ENCODE measurements at places on chromosomes 12 and 14.

DNA sequence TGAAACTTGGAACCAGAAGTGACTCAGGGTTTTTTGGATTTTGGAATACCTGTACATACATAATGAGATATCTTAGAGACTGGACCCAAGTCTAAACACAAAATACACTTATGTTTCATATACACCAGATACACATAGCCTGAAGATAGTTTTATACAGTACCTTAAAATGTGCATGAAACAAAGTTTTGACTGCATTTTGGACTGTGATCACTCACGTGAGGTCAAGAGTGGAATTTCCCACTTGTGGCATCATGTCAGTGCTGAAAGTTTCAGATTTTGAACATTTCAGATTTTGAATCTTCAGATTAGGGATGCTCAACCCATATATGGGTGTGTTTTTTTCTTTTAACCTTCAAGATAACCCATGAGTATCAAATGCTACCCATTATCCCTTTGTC is 6.6 kb downstream of the SBNO1 start:
- H3K36me3 ChIP-seq = no peaks in the 10 kb centered on the region
- DNase-seq = no peak
- no peak overlapping the region for H3K27ac ChIP-seq
- H3K27me3 ChIP-seq = no peaks in the 10 kb centered on the region
- no peak overlapping the region for H3K4me3 ChIP-seq

DNA sequence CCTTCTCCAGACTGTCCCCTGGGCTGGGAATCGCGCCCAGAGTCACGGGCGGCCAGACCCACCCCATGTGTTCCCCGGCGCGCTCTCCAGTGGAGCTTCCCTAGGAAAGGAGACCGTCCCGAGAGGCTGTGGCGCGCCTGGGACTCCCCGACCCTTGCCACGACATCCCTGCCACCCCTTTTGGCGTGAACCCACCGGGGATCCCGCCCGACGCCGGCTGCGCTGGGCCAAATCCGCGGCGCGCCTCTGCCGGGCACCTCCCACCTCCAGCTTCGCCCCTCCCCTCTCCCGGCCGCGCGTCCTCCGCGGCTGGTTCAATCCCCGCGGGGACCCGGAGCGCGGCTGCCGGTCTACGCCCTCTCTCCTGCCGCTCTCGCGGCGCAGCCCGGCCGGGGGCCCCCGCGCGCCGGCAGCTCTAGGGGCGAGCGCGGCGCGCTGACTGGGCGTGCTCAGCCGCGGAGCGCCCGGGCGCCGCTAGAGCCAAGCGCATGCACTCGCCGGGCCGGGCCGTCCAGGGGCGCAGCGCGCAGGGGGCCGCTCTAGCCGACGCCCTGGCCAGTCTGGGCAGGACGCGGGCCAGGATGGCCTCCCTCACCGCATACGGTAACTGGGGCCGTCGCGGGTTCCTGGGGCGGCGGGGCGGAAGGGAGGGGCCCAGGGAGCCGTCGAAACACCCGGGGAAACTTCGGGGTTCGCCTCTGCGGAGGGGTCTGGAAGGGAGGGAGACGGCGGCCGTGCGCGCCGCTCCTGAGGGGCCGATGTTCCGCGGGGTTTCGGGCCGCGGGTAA is 77.4 kb upstream of the ANO4 start:
- peaks cover 11% of the 10 kb centered on the region for H3K27me3 ChIP-seq
- DNase-seq = no peak
- H3K36me3 ChIP-seq = no peaks in the 10 kb centered on the region
- H3K4me3 ChIP-seq = no peak overlapping the region

DNA sequence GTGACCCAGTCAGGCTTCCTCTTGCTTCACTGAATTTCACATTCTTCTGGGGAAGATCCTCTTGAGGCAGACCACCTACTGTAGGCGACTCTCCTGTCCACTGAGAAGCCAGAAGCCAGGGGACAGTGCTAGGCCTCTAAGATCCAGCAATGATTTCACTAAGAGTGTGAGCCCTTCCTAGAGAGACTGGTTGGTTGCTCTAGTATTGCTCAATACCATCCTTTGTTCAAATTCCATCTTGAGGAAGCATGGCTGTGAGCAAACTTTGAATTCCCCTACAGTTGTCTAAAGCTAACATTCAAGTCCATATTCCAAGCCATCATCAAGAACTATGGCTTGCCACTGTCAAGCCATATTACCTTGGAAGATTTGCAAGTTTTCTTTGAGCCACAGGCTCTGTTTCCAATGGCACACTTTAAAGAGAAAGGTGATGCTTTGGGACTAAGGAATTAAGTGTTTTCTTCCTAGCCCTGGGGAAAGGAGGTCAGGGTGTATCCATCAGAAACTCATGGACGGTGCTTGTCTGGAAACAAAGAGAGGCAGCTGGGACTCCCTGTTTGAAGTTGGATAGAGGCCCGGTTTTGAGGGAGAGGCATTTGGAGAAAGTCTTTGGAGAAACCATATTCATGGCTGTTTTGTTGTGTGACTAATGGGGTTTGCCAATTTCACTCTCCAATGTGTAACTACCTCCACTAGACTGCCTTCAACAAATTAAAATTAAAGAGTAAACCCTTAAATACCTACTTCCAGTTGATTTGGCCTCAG is 1217.9 kb downstream of the VRK1 start:
- no peaks in the 10 kb centered on the region for H3K36me3 ChIP-seq
- H3K27me3 ChIP-seq = no peaks in the 10 kb centered on the region
- no peaks in the 10 kb centered on the region for H3K4me1 ChIP-seq
- H3K27ac ChIP-seq = no peak overlapping the region
- H3K4me3 ChIP-seq = no peak overlapping the region

DNA sequence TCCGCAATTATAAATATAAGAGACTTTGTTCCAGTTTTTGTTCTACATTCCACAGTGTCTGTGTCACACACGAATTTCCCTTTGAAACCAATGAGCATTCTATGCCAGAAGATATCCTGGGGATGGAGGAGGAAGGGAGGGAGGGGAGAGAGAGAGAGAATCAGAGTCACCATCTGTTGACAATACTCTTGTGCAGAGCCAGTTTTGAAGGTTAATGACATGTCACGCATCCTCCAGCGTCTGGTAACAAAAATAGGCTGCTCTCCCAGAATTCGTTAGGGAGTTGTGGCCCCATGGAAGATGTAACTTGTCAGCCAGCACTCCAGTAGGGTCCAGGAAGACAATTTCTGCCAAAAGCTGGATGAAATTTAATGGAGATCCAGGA is 213.5 kb upstream of the KRR1 start:
- H3K36me3 ChIP-seq = no peaks in the 10 kb centered on the region
- no peak overlapping the region for H3K4me3 ChIP-seq
- H3K4me1 ChIP-seq = peaks cover 23% of the 10 kb centered on the region

GRCh38 chr14:89858089-89858488 is 96.4 kb downstream of the EFCAB11 start:
- no peaks in the 10 kb centered on the region for H3K27me3 ChIP-seq
- H3K4me1 ChIP-seq = peaks cover 5% of the 10 kb centered on the region
- no peak overlapping the region for H3K4me3 ChIP-seq
- no peak for DNase-seq
- no peaks in the 10 kb centered on the region for H3K36me3 ChIP-seq
- no peak overlapping the region for H3K27ac ChIP-seq

- no peaks in the 10 kb centered on the region for H3K27me3 ChIP-seq
- peaks cover 3% of the 10 kb centered on the region for H3K36me3 ChIP-seq
- H3K4me3 ChIP-seq = no peak overlapping the region
- DNase-seq = no peak
- H3K4me1 ChIP-seq = no peaks in the 10 kb centered on the region
- no peak overlapping the region for H3K27ac ChIP-seq
Measured at GRCh38 chr12:10607885-10608458, 5.4 kb downstream of the MAGOHB start.

GRCh38 chr14:90274019-90274418 is 17.7 kb downstream of the PSMC1 start:
- no peak overlapping the region for H3K27ac ChIP-seq
- H3K36me3 ChIP-seq = peaks cover 39% of the 10 kb centered on the region
- H3K27me3 ChIP-seq = no peaks in the 10 kb centered on the region
- no peaks in the 10 kb centered on the region for H3K4me1 ChIP-seq

GRCh38 chr14:105019861-105020814 is 745 bp downstream of the CDCA4 start:
- peak overlapping the region; percentile 96 for H3K4me3 ChIP-seq
- H3K4me1 ChIP-seq = peaks cover 7% of the 10 kb centered on the region
- peak; percentile 73 for DNase-seq
- no peaks in the 10 kb centered on the region for H3K27me3 ChIP-seq
- no peaks in the 10 kb centered on the region for H3K36me3 ChIP-seq

GRCh38 chr12:57222286-57223190 is 5.9 kb downstream of the NXPH4 start:
- no peak overlapping the region for H3K27ac ChIP-seq
- H3K4me1 ChIP-seq = peaks cover 1% of the 10 kb centered on the region
- H3K4me3 ChIP-seq = no peak overlapping the region
- no peaks in the 10 kb centered on the region for H3K36me3 ChIP-seq
- H3K27me3 ChIP-seq = no peaks in the 10 kb centered on the region

- no peaks in the 10 kb centered on the region for H3K4me1 ChIP-seq
- no peak for DNase-seq
- no peak overlapping the region for H3K4me3 ChIP-seq
- no peak overlapping the region for H3K27ac ChIP-seq
Measured at GRCh38 chr14:63939006-63939270, 86.1 kb downstream of the SYNE2 start.

DNA sequence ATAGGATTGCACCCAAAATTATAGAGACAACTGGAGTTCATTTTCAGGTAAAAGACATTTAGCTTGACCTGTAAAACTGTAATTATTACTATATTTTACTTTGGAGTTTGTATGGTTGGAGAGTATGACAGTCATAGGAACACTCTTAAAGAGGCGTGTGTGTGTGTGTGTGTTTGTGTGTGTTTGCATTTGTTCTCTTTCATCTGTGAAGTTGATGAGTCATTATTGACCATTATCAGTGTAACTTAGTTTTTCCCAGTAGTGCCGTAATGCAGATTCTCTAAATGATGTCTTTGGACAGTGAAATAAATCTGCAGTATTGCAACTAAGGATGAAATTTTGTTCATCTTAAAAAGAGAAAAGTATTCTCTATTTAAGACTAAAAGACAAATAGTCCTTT is 13.0 kb downstream of the WASHC4 start:
- H3K4me3 ChIP-seq = no peak overlapping the region
- H3K27me3 ChIP-seq = no peaks in the 10 kb centered on the region
- peaks cover 78% of the 10 kb centered on the region for H3K36me3 ChIP-seq
- H3K4me1 ChIP-seq = no peaks in the 10 kb centered on the region

GRCh38 chr14:98185036-98185435 is 1087.0 kb downstream of the BCL11B start:
- H3K36me3 ChIP-seq = no peaks in the 10 kb centered on the region
- H3K4me1 ChIP-seq = no peaks in the 10 kb centered on the region

DNA sequence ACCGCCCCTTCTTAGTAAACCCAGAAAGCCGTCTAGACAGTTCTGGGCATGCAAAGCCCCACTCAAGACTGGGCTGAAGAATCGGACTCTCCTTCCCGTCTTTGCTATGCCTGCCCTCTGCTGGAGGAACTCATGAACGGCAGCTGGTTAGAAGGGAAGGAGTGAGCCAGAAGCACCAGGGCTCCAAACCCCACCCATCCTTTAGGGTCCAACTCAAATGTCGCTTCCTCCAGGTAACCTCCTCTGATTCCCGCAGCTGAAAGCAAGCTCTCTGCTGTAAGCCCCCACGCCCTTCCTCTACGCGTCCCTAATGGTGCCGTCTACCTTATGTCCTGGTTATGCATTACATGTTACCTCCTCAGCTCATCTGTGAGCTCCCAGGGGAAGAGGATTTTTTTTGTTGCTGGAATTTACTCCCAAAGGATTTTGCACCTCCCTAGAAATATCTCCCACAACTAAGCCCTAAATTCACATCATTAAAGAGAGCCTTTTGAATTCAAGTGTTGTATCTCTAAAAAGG is 59.0 kb upstream of the SCN8A start:
- H3K4me3 ChIP-seq = no peak overlapping the region
- peaks cover 4% of the 10 kb centered on the region for H3K27me3 ChIP-seq
- DNase-seq = peak; percentile 70
- no peak overlapping the region for H3K27ac ChIP-seq

- peaks cover 37% of the 10 kb centered on the region for H3K27me3 ChIP-seq
- no peak for DNase-seq
- H3K4me1 ChIP-seq = no peaks in the 10 kb centered on the region
- H3K36me3 ChIP-seq = no peaks in the 10 kb centered on the region
Measured at GRCh38 chr12:53940443-53941014, 1.9 kb downstream of the HOXC13 start.

DNA sequence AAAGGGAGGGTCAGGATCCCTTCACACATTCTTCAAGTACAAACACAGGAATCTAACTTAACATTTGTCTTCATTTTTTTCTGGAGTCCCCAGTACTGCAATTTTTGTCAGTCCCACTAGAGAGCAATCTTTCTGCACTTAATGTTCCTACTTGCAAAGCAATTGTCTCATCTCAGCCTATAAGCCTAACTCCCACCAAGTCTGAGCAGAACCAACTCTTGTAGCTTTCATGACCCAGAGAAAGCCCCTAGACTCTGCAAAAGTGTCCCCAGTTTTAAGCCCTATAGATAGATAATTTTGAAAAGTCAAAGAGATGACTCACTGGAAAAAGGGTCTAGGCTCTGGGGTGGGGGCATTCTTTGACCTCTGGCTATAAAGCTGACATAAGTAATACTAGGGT is 1.8 kb upstream of the ZBTB39 start:
- H3K27ac ChIP-seq = no peak overlapping the region
- H3K4me3 ChIP-seq = no peak overlapping the region
- H3K4me1 ChIP-seq = no peaks in the 10 kb centered on the region
- H3K27me3 ChIP-seq = no peaks in the 10 kb centered on the region
- DNase-seq = no peak

DNA sequence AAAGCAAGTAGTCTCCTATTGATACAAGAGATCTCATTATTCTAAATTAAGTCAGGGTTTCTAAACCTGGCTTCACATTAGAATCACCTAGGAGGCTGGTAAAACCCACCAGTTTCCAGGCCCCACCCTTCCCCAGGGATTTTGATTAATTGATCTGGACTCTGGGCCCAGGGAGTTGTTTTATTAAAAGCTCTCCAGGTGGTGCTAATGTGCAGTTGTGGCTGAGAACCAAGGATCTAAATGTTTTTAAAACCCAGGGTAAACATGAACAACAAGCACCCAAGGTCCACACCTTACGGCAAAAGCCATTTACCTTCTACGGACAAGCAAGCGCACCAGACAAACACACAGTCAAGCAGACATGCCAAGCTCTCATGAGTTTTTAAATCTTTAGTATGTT is 73.9 kb downstream of the SLC2A13 start:
- H3K36me3 ChIP-seq = no peaks in the 10 kb centered on the region
- H3K4me3 ChIP-seq = no peak overlapping the region
- no peaks in the 10 kb centered on the region for H3K27me3 ChIP-seq

- H3K36me3 ChIP-seq = no peaks in the 10 kb centered on the region
- no peak overlapping the region for H3K4me3 ChIP-seq
- H3K27me3 ChIP-seq = no peaks in the 10 kb centered on the region
- H3K27ac ChIP-seq = no peak overlapping the region
- H3K4me1 ChIP-seq = no peaks in the 10 kb centered on the region
Measured at GRCh38 chr14:81120501-81120900, 100.3 kb downstream of the GTF2A1 start.

- no peaks in the 10 kb centered on the region for H3K4me1 ChIP-seq
- no peak for DNase-seq
- H3K27me3 ChIP-seq = no peaks in the 10 kb centered on the region
- H3K4me3 ChIP-seq = no peak overlapping the region
- no peak overlapping the region for H3K27ac ChIP-seq
Measured at GRCh38 chr12:105854071-105854470, 284.7 kb downstream of the NUAK1 start.
